ENCODE measurements at places on chromosomes 16 and 17. TPM values are rescaled to one million over a fixed set of nuclear protein-coding genes. Genes with fewer than 3 reads are reported as not detected.

- DNase-seq = no peak
- H3K27ac ChIP-seq = no peak overlapping the region
- H3K27me3 ChIP-seq = no peaks in the 10 kb centered on the region
- H3K36me3 ChIP-seq = peaks cover 100% of the 10 kb centered on the region
Measured at GRCh38 chr16:27344721-27345120, 30.9 kb downstream of the IL4R start.

- no peaks in the 10 kb centered on the region for H3K27me3 ChIP-seq
- peak overlapping the region; percentile 55 for H3K27ac ChIP-seq
- H3K4me3 ChIP-seq = no peak overlapping the region
- no peaks in the 10 kb centered on the region for H3K36me3 ChIP-seq
Measured at GRCh38 chr17:2406903-2407790, 6.3 kb upstream of the MNT start.

- peaks cover 44% of the 10 kb centered on the region for H3K4me1 ChIP-seq
- H3K27me3 ChIP-seq = no peaks in the 10 kb centered on the region
- H3K4me3 ChIP-seq = peak overlapping the region; percentile 33
- peak; percentile 74 for DNase-seq
- H3K36me3 ChIP-seq = no peaks in the 10 kb centered on the region
- peak overlapping the region; percentile 83 for H3K27ac ChIP-seq
Measured at GRCh38 chr17:2215616-2216364, 87.8 kb downstream of the SMG6 start.

GRCh38 chr17:82889496-82890338 lies 49.9 kb upstream of the ZNF750 start:
- peaks cover 56% of the 10 kb centered on the region for H3K4me1 ChIP-seq
- no peak overlapping the region for H3K4me3 ChIP-seq
- H3K36me3 ChIP-seq = no peaks in the 10 kb centered on the region
- peak; percentile 84 for DNase-seq

GRCh38 chr17:8426094-8426720 lies 9.5 kb upstream of the NDEL1 start:
- DNase-seq = no peak
- H3K36me3 ChIP-seq = no peaks in the 10 kb centered on the region
- H3K27ac ChIP-seq = no peak overlapping the region
- peaks cover 6% of the 10 kb centered on the region for H3K4me1 ChIP-seq
- no peaks in the 10 kb centered on the region for H3K27me3 ChIP-seq

Gene TAC4
- total RNA-seq = not detected

Gene SPN
- total RNA-seq = 70.7 TPM
